BJ (cell line): ENCODE measurements at places on chromosomes 5 and 9.
A peak's percentile ranks its signal among the peaks of the same experiment; 100 is the strongest.

DNA sequence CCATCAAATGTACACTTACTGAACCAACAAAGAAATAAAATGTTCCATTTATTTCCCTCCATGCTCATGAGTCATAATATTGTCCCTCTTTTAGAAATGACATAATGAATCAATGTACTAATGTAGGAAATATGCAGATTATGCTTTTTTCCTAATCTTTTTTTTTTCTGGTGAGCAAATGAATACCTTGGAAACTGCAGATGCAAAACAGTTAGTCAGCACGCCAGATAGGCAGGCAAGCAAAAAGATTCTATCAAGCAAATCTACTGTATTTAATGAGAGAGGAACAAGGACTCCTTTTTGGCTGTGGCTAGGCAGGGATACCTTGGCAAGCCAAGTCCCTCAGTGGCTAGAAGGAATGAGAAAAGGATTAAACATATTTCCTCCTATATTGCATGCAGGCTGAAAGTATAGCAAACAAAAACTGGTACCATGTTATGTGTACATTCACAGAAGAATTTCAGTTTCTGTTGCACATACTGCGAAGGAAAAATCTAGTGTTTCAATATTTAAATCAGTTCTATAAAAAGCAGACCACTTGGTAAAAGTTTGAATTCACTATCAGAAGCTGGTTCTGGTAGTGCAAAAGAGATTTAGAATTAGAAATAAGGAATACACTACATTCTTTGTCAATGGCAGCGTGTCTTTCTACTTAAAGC is 605.4 kb downstream of the TLE1 start:
- DNase-seq = peak; percentile 1

- no peak for DNase-seq
These were observed 347.6 kb upstream of the SLC30A5 start for GRCh38 chr5:68746220-68746619.

DNA sequence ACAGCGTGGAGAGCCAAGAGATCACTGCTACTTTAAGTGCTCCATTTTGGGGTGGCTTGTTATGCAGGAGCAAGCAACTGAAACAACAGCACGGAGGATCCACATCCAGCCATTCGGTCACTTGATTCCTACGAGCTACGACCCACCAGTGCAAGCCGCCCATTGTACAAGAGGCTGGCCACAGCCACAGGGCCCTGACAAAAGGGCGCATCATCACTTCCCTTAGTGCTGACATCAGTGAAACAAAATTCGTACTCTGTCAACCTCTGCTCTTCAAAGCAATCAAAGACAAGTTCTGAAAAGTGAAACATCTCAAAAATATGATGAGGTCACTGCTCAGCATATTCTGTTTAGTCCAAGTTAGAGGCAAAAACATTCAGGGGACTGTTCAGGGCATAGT is 168.4 kb downstream of the GADD45G start:
- DNase-seq = no peak

GRCh38 chr5:177984584-177985206 is 11.3 kb downstream of the PROP1 start:
- DNase-seq = no peak

- no peak for DNase-seq
These were observed 106.0 kb upstream of the LRRTM2 start for GRCh38 chr5:138981131-138981530.

- DNase-seq = no peak
These were observed 8.2 kb upstream of the SLC46A2 start for GRCh38 chr9:112898872-112899311.

DNA sequence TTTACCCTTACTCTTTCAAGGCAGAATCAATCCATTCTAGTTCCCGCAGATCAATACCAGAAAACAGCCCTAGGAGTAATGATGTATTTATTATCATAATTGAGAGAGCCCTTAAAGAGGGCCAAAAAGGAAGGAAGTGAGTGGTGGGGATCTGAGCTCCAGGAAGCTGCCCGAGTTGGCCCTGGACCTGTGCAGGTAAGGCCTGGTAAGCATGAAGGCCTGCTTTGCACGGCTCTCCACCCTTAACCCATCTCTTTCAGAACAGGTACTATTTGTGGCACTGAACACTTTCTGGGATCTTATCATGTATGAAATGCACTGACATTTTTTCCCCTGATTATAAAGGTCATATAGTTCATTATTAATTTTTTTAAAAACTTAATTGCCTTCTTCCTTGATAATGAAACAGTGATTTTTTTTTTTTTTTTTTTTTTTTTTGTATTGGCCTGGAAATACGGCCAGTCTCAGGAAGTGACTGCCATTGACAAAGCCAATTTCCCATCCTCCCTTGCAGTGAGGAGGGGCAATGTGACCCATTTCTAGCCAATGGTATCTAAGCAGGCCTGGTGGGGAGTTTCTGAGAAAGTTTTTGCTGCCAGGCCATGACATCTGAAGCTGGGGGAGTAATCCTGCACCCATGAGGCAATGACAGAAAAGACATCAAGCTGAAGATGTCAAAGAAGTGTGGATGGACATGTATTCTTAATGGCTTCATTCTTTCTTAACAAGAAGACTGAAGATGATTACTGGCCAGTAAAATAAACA is 6.3 kb upstream of the MVB12B start:
- no peak for DNase-seq

DNA sequence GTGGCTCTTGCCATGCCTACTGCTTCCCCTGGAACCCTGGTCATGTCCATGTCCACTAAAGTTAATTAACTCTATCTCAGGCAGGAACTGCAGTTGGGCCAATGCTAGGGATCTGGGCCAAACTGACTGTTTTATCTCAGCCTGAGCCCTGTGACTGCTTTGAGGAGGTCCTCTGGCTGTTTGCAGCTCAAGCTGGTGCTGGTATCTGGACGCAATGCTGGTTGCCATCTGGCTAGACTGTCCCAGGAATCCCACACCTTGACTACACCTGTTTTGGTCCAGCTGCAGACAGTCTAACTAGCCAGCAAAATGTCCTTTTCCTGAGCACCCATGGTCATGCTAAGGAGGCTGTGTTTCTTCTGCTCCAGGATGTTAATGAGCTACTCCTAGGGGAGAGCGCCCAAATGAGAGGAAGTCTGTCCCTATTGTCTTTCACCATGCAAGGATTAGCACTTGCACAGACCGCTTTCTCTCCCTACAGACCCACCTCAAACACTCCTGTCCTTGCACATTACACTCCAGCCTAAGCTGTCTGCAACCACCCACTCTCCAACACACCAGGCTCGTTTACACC is 251.0 kb downstream of the SH3GL2 start:
- DNase-seq = no peak

DNA sequence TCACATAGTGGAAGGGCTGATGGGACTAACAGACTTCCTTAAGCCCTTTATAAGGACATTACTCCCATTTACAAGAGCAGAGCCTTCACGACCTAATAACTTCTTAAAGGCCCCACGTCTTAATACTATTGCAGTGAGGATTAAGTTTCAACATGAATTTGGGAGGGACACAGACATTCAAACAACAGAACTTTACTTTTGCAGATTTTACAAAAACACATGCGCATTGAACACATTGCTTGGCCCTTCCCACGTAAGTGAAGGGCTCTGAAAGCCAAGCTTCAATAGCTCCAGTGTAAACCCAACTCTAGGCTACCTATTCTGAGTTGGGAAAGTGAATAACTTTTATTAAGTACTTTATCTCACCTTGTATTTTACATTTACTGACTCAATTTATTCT is 53.8 kb upstream of the DNAH5 start:
- no peak for DNase-seq

GRCh38 chr5:7436521-7436920 is 40.6 kb downstream of the ADCY2 start:
- no peak for DNase-seq

- no peak for DNase-seq
These were observed 70.8 kb upstream of the ENTREP1 start for GRCh38 chr9:69254223-69254622.

DNA sequence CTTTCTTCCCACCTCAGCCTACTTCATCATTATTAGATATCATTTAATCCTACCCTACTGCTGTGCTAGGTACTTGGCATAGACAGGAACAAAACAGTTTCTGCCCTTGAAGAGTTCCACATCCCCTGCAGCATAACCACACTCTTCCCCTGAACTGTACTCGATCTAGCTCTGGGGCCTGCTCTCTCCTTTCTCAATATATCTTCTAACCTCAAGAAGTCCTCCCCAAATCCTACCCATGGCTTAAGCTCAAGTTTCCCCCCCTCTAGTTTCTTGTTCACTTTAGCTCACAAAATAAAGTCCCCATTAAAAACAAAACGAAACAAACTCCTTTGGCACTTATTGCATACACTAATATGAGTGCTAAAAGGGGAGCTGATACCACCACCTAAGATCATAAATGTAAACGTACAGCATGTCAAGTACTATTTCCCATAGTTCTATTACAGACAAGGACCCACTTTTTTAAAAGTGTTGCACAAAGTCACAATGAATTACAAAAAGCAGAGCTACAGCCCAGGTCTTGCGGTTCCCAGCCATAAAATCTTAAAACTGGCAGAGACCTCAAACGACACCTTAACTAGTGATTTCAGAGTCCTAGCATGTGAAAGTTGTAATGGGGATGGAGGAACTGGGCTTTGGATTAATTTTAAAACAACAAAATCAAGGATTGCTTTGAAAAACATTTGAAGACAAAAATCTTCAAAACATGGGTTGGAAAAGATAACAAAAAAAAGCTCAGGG is 80.7 kb downstream of the PTPDC1 start:
- DNase-seq = no peak

- no peak for DNase-seq
These were observed 172.4 kb upstream of the PHYKPL start for GRCh38 chr5:178404987-178405386.

DNA sequence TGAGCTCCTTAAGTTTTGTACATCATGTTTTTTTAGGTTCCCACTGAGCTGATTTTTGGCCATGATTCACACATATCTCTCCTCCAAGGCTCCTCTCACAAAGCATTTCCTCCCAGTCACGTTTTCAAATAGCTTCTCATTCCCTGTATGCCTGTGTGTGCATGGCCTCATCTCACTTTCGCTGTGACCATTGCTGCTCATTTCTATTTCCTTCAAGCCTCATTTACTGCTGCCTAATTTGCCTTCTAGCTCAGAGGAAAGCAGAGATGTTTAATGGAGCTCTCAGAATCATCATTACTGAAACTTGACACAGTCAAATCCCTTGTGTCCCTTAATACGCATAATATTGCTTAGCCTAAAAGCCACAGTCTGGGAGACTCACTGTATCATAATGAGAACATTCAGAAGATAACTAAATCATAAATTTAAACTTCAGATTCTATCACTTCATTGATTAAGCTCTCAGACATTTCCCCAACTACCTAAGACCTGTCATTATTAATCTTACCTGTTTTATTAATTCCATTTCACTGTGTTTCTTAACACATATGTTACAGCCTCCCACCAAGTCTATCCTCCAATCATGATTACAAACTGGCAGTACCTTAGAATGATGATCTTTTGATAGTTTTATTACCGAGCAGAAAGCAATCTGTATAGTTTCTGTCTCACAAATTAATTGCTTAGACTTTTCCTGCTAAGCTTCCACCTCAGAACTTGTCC is 278.3 kb upstream of the PTGER4 start:
- DNase-seq = no peak

GRCh38 chr9:129250786-129251185 is 72.7 kb upstream of the IER5L start:
- DNase-seq = no peak

DNA sequence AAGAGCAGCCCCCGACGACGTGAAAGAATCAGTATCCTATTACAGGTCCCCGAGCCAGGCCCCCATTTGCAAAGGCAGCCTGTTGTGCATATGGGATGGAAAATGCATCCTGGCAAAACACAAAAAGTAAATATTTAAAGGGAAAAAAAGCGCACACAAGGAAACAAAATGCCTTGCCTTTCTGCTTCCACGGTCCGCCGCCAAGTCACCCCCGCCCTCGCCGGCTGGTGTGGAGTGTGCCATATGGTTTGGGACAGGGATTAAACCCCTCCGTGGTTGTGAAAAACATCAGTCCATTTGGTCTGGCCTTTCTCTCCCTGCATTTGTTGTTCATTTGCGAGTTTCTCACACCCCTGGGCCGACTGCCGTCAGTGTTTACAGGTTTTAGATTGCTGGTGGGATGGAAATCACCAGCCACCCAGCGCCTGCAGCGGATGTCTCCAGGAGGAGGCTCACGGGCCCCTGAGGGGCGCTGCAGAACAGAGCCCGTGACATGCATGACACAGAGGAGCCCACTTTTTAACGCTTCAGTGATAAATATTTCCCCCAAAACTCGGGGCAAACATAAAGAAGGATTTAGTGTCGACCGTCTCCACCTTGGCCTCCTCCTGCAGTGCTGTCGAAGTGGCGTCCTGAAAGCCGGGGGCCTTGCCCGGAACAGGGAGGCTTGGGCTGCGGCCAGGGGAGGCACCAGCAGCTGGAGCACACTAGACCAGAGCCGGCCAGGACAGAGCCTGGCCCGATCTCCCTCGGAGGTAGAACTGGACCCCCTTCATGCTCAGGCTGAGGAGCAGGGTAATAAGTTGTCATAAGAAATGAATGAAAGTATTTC is 161.5 kb downstream of the HSD17B3 start:
- no peak for DNase-seq

GRCh38 chr9:77142366-77142765 is 35.0 kb upstream of the VPS13A start:
- DNase-seq = no peak

DNA sequence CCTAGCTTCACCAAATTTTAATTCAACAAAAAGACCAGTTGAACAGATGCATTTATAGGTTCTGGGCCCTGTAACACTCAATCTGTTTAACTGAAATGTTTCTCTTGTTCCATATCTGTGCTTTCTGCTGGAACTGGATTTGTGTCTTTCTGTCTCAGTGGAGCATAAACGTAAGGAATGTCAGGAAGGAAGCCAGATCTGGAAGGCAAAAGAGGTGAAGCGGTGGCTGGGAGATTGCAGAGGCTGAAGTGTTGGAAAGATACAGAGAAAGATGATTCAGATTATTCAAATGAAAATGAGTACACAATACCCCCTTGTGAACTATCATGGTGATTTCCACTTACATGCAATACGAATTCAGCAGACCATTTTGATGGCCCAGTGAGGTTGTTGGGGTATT is 406.8 kb downstream of the BRINP1 start:
- no peak for DNase-seq

GRCh38 chr5:68303754-68304420 is 88.3 kb downstream of the PIK3R1 start:
- DNase-seq = no peak

DNA sequence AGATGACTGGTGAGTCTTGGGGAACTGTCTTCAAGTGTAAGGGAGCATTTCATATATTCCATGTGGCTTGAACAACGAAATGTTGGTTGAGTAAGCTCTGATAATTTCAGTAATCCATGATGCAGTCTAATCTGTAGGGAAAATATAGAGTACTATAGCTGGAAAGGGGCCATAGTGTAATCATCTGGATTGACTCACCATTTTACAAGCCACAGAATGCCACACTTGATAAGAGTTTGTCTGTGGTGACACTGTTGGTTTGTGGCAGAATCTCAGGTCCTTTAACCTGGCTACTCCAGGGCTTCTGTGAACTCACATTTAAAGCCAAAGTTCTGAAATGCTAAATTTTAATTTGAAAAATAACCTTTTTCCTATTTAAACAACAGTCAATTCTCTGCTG is 16.3 kb upstream of the MAML1 start:
- DNase-seq = no peak

- no peak for DNase-seq
These were observed 10.1 kb downstream of the EEIG1 start for GRCh38 chr9:127970401-127971313.
